Nasal cavity respiratory epithelium epithelial cell of viscerocranial mucosa (primary cell): ENCODE measurements at places on chromosomes 13 and 19. TPM values are rescaled to one million over a fixed set of nuclear protein-coding genes. Genes with fewer than 3 reads are reported as not detected.

The ZSCAN1 gene
- not detected in 2 replicates for total RNA-seq

The MAST1 gene
- under 0.01 and 0.28 TPM in 2 replicates for total RNA-seq

The SLC1A6 gene
- total RNA-seq = under 0.01 TPM in 1 of 2 replicates, not detected in the other

The PLEKHJ1 gene
- 45.3 and 58.1 TPM in 2 replicates for total RNA-seq

The ZNF566 gene
- 5.5 and 12.9 TPM in 2 replicates for total RNA-seq

The DMWD gene
- 32.1 and 32.5 TPM in 2 replicates for total RNA-seq

The IGFL1 gene
- total RNA-seq = under 0.01 TPM in 1 of 2 replicates, not detected in the other

The KIR2DL4 gene
- total RNA-seq = not detected in 2 replicates

The KISS1R gene
- under 0.01 and 0.07 TPM in 2 replicates for total RNA-seq

The CYP2F1 gene
- total RNA-seq = not detected in 2 replicates

The MUC16 gene
- under 0.01 and 0.85 TPM in 2 replicates for total RNA-seq

The LILRA1 gene
- total RNA-seq = not detected in 2 replicates

The TRIP10 gene
- total RNA-seq = 56.7 and 66.8 TPM in 2 replicates

The LILRB1 gene
- not detected in 2 replicates for total RNA-seq

The IL17D gene
- 0.07 and 0.34 TPM in 2 replicates for total RNA-seq

The ZNF878 gene
- total RNA-seq = under 0.01 and 0.43 TPM in 2 replicates
